ENCODE measurements at places on chromosomes 3 and 15.
A peak's percentile ranks its signal among the peaks of the same experiment; 100 is the strongest.

GRCh38 chr15:96351761-96352603 lies 21.5 kb downstream of the NR2F2 start:
- DNase-seq: no peak

- DNase-seq: no peak
Measured at GRCh38 chr3:187267306-187267705, 24.2 kb downstream of the MASP1 start.

DNA sequence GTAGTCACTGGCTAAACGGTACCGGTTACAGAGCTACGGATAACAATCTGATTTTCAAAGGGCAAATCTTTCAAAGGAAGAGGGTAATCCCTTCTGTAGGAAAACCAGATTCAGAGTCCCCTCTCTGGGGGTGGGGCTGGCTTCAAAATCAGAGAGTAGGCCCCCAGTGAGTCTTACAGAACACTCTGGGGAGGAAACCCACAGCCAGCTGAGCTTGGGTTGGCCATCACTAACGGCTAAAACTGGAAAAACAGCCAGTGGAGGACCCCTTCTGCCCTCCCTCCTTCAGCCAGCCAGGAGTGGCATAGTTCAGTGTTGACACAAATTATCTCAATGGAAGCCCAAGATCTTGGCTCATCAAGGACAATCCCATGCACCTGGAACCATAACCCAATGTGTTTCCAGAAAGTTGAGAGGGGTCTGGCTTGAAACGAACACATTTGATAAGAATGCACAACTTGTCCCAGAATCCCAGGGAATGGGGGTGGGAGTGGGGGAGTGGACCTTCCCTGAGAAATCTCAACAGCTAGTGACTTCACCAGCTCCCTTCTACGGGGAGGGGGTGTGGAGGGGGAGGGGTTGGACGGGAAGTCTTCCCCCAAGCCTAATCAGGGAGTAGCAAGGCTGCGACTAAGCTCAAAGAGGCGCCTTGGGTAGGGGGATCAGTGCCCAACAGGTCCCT lies 1.0 kb downstream of the RASL12 start:
- DNase-seq: no peak

- no peak for DNase-seq
Measured at GRCh38 chr3:128782282-128783146, 56.5 kb downstream of the RAB7A start.

DNA sequence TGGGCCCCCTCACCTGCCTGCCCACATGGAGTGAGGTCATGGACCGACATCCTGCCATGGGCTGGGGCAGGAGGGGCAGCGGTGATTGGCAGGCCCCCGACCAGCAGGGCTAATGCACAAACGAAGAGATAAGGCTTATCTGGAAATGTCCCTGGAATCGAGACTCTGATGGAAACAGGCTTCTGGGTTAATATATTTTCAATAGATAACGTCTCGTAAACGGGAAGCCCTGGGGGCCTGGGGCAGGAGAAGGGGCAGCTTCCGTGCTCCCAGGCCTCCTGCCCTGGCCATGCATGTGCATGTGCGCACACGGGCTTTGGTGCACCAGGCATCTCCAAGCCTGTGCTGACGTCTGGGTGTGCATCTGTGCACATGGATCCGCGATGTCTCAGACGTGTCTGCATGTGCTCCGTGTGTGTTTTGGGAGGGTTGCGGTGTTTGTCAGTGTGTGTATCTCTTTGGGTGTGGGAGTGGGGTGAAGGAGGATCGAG lies 55.1 kb downstream of the DNAJB8 start:
- DNase-seq: no peak

DNA sequence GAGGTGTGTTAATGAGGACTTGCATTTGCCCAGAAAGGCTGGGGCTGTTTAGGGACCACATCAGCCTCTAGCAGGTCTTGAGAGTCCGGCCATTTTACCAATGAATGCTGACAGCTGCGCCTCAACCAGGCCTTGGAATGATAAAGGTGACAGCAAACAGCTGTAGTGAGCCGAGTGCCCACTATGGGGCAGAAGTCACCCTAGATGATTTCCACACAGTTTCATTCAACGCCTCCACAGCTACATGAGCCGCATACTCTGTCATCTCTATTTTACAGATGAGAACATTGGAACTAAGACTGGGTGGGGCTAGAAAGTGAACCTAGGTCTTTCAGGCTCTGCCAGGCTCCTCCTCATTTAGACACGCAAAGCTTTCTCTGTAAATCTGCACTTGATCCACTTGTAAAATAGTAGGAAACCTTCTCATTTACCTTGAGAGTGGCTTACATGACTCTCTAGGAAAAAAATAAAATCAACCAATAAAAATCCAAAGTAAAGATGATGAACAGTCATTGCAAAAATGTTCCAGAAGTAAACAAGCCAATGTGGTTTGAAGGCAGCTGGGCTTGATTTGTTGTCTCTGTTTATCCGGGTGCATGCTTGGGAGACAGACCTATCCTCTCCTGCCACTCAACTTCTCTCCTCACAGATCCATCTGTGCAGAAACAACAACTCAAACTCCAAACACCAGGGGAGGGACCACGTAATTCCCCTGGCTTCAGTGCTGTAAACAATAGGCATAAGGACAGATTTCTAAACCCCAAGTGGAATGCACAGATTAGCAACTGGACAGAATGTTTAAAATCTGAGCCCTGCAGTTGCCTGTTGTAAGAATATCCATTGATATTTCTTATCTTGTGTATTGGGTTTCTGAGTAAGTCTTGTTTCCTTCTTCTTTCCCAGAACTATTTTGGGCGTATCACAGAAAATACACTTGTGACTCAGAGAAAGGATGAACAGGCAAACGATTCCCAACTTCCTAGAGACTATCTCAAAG lies 31.5 kb upstream of the LDHAL6B start:
- DNase-seq: peak; percentile 77

DNA sequence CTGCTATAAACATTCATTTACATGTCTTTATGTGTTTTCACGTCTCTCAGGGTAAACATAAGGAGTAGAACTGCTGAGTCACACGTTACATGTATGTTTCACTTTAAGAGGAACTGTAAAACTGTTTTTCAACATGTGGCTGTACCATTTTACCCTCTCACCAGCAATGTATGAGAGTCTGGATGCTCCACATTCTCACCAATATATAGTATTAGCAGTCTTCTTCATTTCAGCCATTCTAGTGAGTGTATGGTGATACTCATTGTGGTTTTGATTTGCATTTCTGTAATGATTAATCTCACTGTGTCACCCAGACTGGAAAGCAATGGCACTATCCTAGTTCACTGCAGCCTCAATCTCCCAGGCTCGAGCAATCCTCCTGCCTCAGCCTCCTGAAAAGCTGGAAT lies 37.1 kb downstream of the PHC3 start:
- DNase-seq: no peak

- DNase-seq: no peak
Measured at GRCh38 chr3:160701490-160701889, 24.5 kb downstream of the ARL14 start.

- peak; percentile 91 for DNase-seq
Measured at GRCh38 chr3:36362973-36363372, 17.3 kb upstream of the STAC start.

- no peak for DNase-seq
Measured at GRCh38 chr3:150365132-150365604, 42.9 kb upstream of the TSC22D2 start.

DNA sequence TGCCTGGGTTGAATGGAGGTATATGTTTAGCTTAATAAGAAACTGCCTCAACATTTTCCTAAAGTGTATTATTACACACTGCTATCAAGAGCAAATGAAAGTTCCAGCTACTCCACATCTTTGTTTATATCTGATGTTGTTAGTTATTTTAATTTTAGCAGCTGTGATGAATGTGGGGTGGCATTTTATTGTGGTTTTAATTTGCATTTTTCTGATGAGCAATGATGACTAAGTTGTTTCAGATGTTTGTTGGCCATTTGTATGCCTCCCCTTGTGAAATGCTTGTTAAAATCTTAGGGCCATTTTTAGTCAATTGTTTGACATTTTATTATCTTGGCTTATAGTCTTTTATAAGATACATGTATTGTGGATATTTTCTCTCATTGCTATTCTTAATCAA lies 260.4 kb upstream of the SLCO3A1 start:
- DNase-seq: no peak

GRCh38 chr15:52247461-52247860 lies 48.1 kb downstream of the MYO5C start:
- no peak for DNase-seq

DNA sequence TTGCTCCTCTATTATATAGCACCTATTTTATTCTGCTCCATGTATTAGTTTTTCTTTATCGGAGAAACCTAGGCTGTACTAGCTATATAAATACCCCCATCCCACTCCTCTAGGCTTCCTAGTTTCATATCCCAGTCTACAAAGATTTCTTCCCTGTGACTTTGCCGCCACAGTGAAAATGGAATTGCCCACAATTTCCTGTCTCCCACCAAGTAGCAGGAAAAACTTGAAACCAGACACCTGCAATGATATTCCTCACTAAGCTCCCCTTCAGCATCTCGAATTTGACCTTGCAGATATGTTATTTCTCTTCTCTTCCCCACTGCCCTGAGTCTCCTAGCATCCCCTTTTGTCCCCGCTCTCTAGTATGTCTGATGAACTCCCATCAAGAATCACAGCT lies 685.8 kb upstream of the CCDC54 start:
- DNase-seq: no peak

GRCh38 chr3:65342084-65342683 lies 654.4 kb upstream of the ADAMTS9 start:
- peak; percentile 24 for DNase-seq

GRCh38 chr3:6220447-6220846 lies 640.5 kb upstream of the GRM7 start:
- DNase-seq: no peak

GRCh38 chr15:80440024-80440423 lies 35.8 kb downstream of the ARNT2 start:
- no peak for DNase-seq

- no peak for DNase-seq
Measured at GRCh38 chr3:94158512-94158911, 95.7 kb downstream of the NSUN3 start.

- no peak for DNase-seq
Measured at GRCh38 chr3:101128786-101129185, 135.6 kb upstream of the ABI3BP start.

DNA sequence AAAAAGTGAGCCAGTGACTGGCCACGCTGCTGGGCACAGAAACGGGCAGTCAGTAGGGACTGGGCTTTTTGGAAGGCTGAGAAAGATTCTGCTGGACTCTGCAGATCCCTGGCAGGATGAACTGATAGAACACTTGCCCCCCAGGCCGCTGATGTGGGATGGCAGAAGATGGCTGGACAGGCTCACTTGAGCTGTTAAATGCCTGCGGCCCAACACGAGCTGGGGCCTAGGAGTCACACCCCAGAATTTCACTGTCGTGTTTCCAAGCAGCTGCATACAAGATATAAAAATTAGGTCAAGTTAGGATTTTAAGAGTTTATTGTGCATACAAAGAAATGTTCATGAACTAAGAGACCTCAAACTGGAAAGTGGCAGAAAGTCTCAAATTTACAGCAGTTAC lies 26.9 kb downstream of the GLDN start:
- DNase-seq: no peak

DNA sequence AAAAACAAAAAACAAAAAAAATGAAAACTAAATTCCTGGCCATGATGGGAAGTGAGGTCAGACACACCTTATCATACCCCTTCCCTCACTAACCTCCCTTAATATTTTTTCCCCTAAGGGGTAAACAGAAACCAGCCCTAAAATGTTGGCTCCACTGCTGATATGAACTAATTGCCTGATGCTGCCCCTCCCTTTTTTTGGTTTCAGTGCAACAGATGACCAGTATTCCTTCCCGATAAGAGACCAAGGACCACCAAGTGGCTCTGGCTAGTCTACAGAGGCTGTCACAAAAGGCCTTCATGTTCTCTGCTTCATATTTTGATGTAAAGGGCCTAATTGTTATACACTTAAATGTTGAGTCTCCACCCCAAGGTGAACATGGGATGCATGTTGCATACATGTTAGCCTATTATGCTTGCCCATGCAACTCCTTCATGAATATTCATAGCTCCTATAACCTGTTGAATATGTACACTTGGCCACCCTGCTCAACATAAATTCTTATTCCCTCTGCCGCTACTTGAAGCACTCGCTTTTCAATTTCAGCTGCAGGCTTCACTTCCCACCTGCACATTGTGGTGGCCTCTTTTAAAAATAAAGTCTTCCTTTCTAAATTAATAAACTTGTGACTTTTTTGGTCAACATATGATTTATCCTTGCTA lies 12.3 kb upstream of the STAC start:
- no peak for DNase-seq

DNA sequence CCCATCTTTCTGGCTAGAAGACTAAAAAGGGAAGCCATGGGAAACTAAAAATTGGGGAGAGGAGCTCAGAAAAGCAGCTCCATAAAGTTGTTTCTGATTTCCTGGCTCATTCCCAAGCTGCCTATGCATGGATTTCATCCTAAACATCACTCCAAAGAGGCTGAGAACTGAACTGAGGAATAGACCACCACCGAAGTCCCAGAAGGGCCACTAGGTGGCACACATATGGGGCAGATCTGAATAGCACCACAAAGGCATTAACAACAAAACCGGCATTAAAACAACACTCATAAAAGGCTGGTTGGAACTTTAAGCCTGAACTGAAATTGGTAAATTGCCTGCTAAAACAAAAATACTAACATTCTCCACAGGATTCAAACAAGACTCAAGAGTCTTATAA lies 106.3 kb downstream of the PLD1 start:
- no peak for DNase-seq

- DNase-seq: no peak
Measured at GRCh38 chr15:75713338-75713895, 769 bp upstream of the CSPG4 start.

All from kidney glomerular epithelial cell (primary cell).